Esophagus squamous epithelium (tissue), 5 donors: ENCODE measurements at places on chromosomes 11 and 22.

DNA sequence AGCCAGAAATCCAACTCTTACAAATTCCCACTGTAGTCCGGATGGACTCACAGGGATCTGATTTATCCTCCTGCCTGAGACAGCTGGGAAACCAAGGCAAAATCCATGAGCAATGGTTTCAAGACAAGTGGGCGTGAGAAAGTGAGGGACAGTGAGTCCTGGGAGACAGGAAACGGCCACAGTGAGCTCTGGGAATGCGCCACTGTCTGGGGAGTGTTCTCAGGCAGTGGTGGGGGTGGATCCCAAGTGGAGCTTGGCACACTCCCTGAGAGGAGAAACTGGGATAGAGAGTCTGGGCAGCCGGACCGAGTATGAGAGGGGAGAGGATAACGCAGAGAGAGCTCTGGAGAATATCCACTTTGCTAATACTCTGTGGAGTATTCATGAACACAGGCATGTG, 9.8 kb downstream of the IL17REL start:
- no peaks in the 10 kb centered on the region for H3K36me3 ChIP-seq
- H3K27ac ChIP-seq = no peak overlapping the region
- no peak for DNase-seq
- H3K4me3 ChIP-seq = no peak overlapping the region

- peak overlapping the region; percentile 88 for H3K27ac ChIP-seq
- H3K27me3 ChIP-seq = peaks cover 12% of the 10 kb centered on the region
Observed at GRCh38 chr11:68997995-68998348, 15.1 kb downstream of the MRGPRF start.

DNA sequence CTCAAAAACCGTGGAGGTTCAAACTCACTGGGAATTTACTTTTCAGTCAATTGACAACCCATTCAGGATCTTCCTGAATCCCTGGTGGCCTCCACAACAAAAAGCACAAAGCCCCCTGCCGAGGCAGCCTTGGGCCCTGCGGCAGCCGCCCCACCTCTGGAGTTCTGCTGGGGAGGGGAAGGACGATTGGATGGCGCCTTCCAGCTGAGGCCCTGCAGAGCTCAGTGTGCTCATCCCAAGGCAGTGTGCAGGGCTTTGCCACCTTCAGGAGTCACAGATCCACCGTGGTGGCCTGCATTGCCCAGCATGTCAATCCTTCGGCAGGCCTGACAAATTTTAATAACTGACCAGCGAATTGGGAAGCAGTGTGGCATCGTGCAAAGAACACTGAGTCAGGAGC, 7.4 kb downstream of the ZFTA start:
- H3K36me3 ChIP-seq = peaks cover 17% of the 10 kb centered on the region
- H3K4me1 ChIP-seq = peaks cover 48% of the 10 kb centered on the region
- no peaks in the 10 kb centered on the region for H3K27me3 ChIP-seq
- no peak overlapping the region for H3K27ac ChIP-seq
- no peak overlapping the region for H3K4me3 ChIP-seq

GRCh38 chr11:12410006-12410728, 32.8 kb downstream of the PARVA start:
- no peaks in the 10 kb centered on the region for H3K27me3 ChIP-seq
- H3K36me3 ChIP-seq = no peaks in the 10 kb centered on the region
- H3K4me3 ChIP-seq = no peak overlapping the region

DNA sequence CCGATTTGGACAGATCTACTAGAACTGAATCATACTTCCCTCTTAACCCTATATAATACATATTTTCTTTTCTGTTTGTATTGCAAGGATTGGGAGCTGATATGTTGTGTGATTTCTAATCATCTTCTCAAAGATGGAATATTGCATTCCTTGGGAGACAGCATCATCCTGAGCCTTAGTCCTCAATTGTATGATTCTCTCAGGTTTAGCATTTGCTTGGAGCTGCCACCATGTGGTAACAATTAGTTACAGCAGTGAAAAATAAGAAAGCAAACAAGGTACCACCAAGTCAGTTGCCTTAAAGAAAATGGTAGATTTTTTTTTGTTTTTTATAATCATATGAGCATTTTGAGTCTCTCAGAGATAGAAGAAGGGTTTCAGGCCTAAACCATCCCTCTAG, 11.9 kb downstream of the SNX19 start:
- no peak for DNase-seq
- no peak overlapping the region for H3K27ac ChIP-seq
- peaks cover 65% of the 10 kb centered on the region for H3K36me3 ChIP-seq
- H3K4me3 ChIP-seq = no peak overlapping the region
- H3K4me1 ChIP-seq = no peaks in the 10 kb centered on the region

DNA sequence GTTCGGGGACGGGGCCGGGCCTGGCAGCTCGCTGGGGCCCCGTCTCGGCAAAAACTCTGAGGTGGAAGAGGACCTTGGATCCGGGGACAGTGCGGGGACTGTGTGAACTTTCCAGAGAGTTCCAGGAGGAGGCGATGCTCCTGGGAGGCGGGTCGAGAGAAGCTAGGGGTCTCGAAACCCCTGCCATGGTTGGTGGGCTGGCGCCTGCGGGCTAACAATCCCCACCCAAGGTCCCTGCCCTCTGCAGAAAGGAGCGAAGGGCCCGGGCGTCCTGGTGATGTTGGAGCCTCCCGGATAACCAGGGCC, 4.7 kb upstream of the GRK2 start:
- peak overlapping the region; percentile 97 for H3K27ac ChIP-seq
- H3K27me3 ChIP-seq = no peaks in the 10 kb centered on the region
- H3K4me1 ChIP-seq = peaks cover 53% of the 10 kb centered on the region
- H3K4me3 ChIP-seq = no peak overlapping the region

DNA sequence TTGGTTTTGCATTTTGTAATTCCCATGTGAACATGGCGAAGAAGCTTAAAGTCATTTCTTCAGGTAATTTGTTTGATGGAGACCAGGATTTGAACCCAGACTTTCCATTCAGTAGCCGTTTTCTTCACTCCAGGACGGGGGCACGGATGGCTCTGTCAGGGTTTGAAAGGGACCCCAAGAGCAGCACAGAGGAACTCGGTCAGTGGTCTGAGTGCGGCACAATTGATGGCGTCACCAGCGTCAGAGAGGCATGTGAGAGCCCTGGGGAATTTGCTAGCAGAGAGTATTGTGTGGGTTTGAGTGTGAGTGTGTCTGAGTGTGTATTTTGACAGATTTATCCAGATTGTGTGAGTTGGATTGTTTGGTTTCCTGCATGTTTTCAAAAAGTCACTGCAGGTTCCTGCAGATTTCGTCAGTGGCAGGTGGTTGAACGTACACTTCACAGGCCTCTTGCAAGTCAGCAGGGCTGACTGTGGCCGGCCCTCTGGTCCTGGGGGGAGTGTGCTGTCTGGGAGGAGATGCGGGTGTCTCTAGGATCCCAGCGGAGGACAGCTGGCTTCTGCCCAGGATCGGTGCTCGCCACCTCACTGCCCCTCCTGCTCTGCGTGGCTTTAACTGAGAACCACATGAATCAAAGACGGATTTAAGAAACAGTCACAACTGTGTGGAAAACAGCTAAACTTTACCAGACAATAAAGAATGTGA, 199.3 kb downstream of the TBC1D22A start:
- no peak for DNase-seq
- no peaks in the 10 kb centered on the region for H3K27me3 ChIP-seq
- H3K36me3 ChIP-seq = no peaks in the 10 kb centered on the region
- H3K27ac ChIP-seq = no peak overlapping the region
- no peaks in the 10 kb centered on the region for H3K4me1 ChIP-seq
- no peak overlapping the region for H3K4me3 ChIP-seq

- DNase-seq = no peak
- no peak overlapping the region for H3K27ac ChIP-seq
- peaks cover 8% of the 10 kb centered on the region for H3K4me1 ChIP-seq
- H3K36me3 ChIP-seq = no peaks in the 10 kb centered on the region
- H3K27me3 ChIP-seq = no peaks in the 10 kb centered on the region
Observed at GRCh38 chr11:78250099-78250498, 61.4 kb downstream of the USP35 start.

GRCh38 chr11:95076416-95076815, 9.7 kb downstream of the SRSF8 start:
- no peaks in the 10 kb centered on the region for H3K27me3 ChIP-seq
- no peaks in the 10 kb centered on the region for H3K36me3 ChIP-seq
- H3K27ac ChIP-seq = no peak overlapping the region
- no peak for DNase-seq

- H3K4me1 ChIP-seq = no peaks in the 10 kb centered on the region
- no peak overlapping the region for H3K4me3 ChIP-seq
- no peak for DNase-seq
Observed at GRCh38 chr22:49449811-49450446, 377.7 kb downstream of the BRD1 start.

GRCh38 chr11:124150684-124151083, 32.5 kb upstream of the OR10D3 start:
- DNase-seq = no peak
- H3K4me3 ChIP-seq = no peak overlapping the region
- H3K36me3 ChIP-seq = no peaks in the 10 kb centered on the region
- H3K27ac ChIP-seq = no peak overlapping the region
- H3K4me1 ChIP-seq = no peaks in the 10 kb centered on the region

GRCh38 chr22:47698906-47699305, 936.5 kb downstream of the TBC1D22A start:
- no peak overlapping the region for H3K27ac ChIP-seq
- no peak for DNase-seq
- H3K4me1 ChIP-seq = no peaks in the 10 kb centered on the region
- H3K36me3 ChIP-seq = no peaks in the 10 kb centered on the region
- no peak overlapping the region for H3K4me3 ChIP-seq
